NCI-H446 (cell line): ENCODE measurements at places on chromosomes 6 and 20.
A peak's percentile ranks its signal among the peaks of the same experiment; 100 is the strongest.

DNA sequence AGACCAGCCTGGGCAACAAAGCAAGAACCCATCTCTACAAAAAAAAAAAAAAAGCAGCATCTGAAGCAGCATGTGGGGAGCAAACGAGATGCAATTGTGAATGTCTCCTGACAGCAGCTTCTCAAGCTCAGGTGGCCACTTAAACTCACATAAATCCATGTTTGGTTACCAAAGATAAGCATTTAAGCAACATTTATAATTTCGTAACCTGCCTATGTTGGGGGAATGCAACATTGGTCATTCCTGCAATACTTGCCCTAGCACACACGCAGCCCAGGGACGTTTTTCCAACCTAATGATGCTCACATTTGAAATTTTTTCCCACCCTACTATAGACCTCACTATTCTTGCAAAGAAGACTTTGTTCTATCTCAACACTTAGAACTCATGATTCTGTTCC is 113.3 kb downstream of the ZFP64 start:
- no peak for DNase-seq

- DNase-seq, result no peak
These were observed 76.1 kb downstream of the PRKN start for GRCh38 chr6:162651505-162651904.

DNA sequence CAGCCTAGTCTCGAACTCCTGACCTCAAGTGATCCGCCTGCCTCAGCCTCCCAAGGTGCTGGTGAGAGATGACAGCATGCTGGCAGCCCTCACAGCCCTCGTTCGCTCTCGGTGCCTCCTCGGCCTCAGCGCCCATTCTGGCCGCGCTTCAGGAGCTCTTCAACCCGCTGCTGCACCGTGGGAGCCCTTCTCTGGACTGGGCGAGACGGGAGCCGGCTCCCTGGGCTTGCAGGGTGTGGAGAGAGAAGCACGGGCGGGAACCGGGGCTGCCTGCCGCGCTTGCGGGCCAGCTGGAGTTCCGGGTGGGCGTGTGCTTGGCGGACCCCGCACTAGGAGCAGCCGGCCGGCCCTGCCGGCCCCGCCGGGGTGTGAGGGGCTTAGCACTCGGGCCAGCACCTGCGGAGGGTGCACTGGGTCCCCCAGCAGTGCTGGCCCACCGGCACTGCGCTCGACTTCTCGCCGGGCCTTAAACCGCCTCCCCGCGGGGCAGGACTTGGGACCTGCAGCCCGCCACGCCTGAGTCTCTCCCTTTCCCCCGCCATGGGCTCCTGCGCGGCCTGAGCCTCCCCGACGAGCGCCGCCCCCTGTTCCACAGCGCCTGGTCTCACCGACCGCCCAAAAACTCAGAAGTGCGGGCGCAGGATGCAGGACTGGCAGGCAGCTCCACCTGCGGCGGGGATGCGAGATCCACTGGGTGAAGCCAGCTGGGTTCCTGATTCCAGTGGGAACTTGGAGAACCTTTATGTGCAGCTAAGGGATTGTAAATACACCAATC is 31.5 kb upstream of the RANBP9 start:
- no peak for DNase-seq

DNA sequence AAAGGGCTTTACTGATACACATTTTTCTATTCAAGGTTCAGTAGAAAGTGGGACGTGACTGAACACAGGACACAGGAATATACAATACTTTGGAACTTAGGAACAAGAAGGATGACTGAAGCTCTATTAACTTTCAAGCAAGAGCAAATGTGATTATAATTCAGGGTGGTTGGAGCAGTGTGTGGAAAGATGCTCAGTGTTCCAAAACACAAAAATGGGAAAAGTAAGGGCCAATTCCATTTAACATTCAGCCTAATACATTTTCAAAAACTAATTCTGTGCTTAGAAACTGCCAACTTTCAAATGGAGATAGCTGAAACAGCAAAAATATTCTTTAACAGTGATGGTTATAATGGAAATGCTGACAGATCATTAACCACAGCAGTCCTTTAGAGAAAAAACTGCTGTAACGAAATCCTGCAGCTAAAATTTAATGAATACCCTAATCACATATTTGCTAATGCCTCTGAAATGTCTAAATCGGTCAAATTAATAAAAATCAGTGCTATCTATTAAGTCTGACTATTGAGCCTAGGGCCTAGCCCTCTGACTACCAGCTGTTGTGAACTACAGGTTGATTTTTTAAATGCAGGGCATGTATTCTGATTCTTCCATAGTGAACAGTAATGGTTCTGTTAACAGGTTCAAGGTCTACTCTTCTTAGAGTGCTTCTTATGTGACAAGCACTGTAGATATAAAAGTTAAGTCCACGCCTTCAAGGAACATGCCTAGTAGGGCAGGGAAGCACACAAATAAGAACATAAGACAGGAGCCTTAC is 45.9 kb downstream of the RARS2 start:
- no peak for DNase-seq

DNA sequence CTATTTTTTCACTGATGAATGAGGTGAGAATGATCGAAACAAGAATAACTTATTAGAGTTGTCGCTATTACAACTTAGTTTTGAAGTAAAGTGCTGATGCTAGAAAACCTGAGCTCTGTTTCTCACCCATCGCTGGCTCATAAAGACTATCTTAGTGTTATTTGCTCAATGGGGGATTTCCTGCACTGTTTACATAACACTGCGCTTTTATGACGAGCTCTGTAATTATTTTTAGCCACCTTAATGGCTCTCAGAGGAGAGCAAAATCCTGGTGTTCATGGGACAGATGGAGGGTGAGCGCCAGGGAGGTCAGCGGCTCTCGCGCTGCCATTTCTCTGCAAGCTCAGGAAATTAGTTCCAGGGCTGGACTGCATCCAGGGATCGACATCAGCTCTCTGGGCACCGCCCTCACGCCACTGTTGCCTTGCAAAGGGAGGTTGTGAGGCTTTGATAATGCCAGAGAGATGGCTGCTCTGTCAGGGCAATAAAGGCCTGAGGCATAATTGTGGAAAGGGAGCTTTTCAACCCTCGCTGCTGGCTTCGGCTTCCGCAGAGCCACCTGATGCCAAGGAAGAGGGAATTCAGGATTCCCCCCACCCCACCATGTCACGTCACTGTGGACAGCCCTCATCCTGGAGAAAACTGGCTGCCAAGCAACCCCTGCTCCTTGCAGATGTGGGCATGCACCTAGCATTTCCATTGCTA is 72.0 kb downstream of the DACT2 start:
- DNase-seq, result no peak

GRCh38 chr6:109296971-109297372 is 85.3 kb downstream of the CD164 start:
- no peak for DNase-seq

DNA sequence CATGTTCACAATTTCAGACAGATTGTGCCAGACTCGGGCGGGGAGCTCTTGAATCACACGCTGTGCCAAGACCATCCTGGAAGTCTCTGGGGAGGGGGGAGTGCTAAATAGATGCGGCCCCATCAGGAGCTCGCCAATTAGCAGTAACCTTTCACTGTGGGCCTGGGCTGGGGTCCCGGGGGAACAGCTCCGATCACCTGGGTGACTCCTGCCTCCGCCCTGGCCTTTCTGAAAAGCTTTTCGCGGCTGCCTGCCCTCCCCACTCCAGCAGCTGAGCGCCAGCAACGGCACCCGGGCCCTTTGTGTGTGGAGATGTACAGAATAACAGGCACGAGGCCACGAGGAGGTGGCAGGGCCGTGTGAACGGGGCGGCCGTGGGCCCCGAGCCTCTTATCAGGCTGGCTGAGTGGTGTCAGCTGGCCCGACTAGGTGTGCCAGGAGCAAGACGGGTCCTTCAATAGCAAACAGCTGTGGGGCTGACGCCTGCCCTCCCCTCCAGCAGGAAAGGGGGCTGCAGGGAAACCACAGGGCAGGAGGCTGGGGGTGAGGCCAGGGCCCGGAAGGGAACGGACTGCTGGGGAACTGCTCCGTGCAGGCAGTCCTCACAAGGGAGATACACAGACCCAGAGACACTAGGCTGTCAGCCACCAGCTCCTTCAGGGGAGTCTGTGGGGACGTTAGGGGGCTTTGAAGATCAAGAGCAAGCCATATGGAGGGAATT is 56.8 kb downstream of the NOL4L start:
- DNase-seq, result peak; percentile 46

DNA sequence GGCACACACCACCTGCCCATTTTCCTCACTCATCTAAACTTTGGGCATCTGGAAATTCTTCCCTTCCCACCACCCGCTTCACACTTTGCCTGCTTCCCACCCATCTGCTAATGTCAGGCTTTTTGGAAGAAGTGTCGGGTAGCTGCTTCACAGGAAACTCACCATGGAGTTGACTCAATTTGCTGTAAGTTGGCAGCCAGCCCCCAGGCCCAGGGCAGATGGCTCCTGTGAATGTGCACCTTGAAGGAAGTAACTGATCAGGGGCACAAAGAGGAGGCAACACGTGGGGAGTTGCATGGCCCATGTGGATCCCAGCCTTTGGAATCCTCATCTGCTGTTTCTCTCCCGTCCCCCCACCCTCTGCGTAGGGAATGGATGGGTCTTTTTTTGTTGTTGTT is 87.3 kb downstream of the PPP1R14C start:
- DNase-seq, result no peak

DNA sequence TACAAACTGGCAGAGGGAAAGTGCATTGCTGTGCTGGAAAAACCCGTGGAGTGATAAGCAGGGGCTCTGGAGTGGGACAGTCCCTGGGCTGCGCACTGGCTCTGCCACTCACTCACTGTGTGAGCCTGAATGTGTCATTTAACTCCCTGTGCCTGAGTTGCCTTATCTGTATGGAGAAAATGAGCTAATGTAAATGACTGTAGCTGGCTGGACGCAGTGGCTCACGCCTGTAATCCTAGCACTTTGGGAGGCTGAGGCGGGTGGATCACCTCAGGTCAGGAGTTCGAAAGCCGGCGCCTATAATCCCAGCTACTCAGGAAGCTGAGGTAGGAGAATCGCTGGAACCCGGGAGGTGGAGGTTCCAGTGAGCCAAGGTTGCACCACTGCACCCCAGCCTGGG is 18.4 kb upstream of the RPN2 start:
- no peak for DNase-seq

DNA sequence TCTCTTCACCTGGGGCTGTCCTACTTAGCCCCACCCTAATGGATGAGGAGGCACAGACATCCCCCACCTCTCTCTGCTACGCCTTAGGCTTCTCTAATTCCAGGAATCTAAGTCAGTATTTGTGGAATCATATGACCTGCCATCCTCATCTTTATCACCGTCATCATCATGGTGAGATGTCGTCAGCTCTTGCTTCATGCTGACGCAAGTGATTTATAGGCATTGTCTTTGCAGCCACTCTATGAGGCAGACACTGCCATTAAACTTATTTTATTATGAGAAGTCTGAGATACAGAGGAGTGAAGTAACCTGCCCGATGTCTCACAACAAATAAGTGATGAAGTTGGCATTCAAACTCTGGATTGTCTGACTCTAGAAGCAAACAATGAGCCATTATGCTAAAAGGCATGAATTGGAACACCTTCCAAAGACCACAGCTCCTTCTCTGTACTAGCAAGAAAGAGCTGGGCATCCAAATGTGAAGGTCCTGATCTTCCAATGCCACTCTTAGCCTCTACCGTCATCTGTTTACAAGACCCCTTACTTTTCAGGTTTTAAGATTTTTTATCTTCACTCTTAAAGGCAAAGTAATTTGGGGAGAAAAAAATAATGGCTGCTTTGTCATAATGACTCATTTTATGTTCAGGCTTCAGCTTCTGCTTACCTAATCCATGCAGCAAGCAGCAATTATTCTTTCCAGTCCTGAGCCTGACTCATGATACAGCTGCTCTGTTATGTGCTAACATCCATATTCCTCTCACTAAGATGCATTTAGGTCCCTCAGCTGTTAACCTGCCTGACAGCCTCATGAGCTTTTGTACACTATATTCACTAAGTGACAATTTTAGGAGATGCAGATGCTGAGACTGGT is 113.7 kb upstream of the BCLAF1 start:
- DNase-seq, result no peak

DNA sequence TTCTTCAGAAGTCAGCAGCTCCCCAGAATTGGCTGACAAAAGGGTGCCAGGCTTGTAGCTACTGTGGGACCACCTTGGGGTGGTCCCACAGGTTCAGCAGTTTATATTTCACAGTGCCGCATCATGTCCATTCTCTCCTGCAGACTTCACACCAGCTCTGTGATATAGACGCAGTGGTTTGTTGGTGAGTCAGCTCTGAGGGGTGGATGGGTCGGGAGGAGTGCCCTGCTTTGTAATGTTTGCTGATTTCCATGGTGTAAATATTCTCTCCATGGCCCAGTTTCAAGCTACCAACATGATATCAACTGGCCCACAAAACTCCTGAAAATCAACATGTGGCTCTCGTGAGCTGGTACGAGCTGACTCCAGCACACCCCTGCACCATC is 78.2 kb downstream of the CDH22 start:
- no peak for DNase-seq

DNA sequence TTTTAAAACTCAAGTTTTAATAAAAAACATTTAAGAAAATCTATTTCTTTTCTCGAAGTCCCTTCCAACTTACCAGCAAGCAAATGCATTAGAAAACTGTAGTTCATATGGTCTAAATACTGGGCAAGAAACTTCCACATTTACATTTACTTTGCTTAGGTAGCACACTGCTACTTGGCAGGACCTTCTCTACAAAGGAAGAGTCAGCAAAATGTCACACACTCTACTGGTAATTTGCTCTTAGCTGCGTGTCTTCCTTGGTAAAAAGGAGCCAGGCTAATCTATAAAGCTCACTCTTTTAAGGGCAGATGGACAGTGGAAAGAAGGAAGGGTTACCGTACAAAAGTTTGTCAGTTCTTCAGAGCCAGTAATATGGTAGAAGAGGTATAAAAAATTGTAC is 45.7 kb downstream of the MAP3K7 start:
- DNase-seq, result no peak

GRCh38 chr6:88263591-88263990 is 97.4 kb upstream of the CNR1 start:
- DNase-seq, result peak; percentile 23

- DNase-seq, result no peak
These were observed 390.8 kb downstream of the GJA1 start for GRCh38 chr6:121826156-121826810.

DNA sequence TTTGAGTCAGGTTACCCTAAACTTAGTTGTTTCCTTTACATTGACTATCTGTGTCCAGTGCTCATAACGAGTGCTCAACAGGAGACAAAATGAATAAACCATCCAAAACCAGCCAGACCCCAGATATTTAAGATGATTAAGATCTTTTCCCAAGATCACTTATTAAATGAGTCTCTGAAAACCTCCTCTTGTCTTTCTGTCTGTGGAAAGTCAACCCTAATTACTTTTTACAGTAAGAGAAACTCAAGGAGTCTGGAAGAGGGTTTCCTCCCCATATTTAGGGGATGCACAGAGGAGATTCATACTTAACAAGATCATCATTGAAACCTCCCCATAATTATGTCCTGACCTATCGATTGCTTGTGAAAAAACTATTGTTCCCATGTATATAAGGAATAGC is 84.0 kb downstream of the CAP2 start:
- no peak for DNase-seq

DNA sequence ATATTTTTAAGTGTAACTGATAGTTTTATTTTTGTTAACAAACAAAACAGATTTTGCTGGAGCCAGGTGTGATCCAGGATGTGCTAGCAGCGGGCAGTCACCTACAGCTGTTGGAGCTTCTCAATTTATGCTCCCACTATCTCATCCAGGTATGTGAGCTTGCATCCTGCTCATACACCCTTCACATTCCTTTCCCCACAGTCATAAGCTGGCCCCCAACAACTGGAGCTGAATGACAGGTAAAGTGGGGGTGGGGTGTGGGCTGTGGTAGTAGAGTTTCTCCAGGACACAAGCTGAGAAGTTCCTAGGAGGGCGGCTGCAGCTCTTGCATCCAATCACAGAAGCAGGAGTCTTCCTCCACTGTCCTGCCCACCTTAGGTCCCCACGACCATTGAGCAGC is 140.1 kb downstream of the KLHL32 start:
- DNase-seq, result no peak

- DNase-seq, result no peak
These were observed 96.3 kb downstream of the BMP2 start for GRCh38 chr20:6863798-6864201.
